ENCODE measurements at places on chromosomes 2 and 18.

DNA sequence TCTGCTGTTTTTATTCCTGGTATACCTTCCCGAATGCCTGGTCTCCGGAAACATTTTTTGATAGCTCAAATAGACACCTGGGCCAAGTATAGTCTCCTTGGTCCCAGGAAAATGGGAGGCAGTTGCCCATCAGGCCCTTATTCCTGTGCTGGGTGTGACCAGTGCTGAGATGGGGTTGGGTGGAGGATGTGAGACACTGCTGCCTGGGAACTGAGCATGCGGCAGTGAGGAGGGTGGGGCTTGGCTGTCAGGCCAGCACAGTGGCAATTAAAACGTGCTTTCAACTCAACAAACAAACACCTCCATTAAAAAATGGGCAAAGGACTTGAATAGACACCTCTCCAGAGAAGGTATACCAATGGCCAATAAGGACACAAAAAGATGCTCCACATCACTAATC is 12.5 kb downstream of the KLHL29 start:
- no peak for DNase-seq

DNA sequence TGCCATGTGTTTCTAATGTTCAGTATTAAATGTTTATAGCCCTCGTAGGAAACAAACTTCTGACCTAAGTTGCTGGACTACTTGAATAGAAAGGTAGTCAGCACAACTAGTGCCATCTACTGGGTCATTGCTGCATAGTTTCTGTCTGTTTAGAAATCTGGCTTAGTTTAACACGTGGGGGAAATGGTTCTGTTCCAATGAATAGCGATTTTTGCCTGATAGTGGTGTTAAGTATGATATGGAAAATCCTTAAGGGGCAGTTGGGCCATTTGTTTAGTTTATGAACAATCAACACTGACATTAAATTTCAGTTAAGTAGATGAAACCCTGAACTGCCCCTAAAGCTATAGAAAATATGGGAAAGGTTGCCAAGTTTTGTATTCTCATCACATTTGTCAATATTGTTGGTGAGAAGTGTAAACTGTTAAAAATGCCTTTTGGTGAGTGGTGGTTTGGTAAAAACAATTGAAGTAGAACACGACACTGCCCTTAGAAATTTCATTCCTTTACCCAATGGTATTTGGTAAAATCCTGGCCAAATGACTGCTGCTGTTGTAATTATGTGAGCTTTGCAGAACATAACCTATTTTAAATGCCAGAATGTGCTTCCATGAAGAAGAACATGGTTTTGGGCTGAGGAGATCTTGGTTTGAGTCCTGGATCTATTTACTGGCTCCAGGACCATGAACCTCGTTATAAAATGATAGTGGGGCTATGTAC is 13.2 kb downstream of the NABP1 start:
- peak; percentile 77 for DNase-seq

DNA sequence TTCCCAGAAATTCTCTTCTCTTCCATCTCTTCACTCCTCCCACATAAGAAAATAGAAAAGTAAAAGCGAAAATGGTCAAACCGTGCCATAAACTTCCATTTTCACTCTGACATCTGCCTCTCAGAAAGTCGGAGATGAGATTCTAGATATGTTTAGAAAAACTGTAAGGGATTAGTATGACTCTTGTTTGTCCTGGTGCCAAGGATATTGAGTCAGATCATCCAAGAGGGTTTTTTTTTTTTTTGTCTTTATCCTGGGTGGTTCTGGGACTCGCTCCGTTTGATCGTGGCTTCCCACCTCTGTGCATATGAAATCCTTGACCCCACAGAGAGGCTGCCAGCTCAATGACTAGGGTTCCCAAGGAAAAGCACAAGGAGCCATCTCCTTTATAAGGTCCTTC is 17.3 kb downstream of the EN1 start:
- DNase-seq = no peak

- no peak for DNase-seq
Measured at GRCh38 chr2:3654011-3654410, 4.0 kb upstream of the ALLC start.

DNA sequence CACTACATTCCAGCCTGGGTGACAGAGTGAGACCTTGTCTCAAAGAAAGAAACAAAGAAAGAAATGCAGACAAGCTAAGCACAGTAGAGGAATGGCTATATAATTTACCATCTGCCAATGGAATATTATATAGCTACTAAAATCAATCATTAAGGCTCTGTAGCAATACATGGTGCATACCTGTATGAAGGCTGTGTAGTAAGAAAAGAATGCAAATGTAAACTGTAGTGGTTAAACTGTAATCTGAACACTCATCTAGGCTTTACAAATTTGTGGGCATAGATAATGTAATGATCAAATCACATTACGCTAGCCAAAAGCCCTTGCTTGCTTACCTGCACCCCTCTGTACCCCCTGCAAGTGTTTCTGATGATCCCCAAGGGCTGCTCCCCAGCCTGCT is 230.9 kb downstream of the LTBP1 start:
- DNase-seq = no peak

GRCh38 chr2:61670591-61671501 is 132.7 kb upstream of the XPO1 start:
- peak; percentile 52 for DNase-seq

DNA sequence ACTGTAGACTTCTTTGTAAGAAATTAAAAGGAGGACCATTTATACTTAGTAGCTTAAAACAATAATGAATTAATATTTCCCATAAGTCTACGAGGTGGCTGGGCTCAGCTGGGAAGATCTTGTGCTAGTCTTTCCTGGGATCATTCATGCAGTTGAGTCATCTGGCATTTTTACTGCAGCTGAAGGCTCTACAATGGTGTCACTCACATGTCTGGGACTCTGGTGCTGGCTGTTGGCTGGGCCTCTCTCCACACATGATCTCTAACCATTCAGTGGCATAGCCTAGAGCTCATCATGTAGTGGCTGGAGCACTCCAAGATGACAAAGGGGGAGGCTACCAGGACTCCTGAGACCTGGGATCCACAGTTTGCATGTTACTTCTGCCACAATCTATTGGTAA is 35.5 kb downstream of the CLASP1 start:
- no peak for DNase-seq
